ENCODE measurements at places on chromosomes 11 and 22.

- peak; percentile 95 for DNase-seq
Observed at GRCh38 chr22:19478901-19479354, at the start of gene UFD1. TSS of gene UFD1 (minus strand) at chr22:19479193. CDS start at chr22:19479085, 108 bp downstream.

DNA sequence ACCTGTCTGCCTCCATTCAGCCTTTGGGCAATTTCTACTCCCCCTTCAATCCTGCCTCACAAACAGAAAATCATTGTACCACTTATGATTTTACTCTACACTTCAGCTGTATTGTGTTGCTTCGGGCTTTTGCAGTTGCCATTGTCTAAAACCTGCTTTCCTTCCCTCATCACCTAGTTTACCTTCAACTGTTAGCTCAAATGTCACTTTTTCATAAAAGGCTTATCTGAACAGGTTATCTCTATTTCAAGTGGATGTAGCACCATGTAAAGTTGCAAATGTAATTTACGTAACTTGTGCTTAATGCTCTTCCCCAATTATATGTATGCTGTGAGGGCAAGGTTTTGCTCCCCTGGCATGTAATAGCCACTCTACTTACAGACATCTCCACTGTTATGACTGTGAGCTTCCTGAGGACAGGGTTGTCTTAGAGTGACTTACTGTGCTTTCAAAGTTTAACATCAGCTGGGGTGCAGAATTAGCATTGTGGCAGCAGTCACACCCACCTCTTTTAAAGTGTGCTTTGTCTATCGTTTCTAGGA, 5.4 kb downstream of the RPS25 start:
- DNase-seq, result no peak

- no peak for DNase-seq
Observed at GRCh38 chr11:103359216-103359615, 250.0 kb downstream of the DYNC2H1 start.

DNA sequence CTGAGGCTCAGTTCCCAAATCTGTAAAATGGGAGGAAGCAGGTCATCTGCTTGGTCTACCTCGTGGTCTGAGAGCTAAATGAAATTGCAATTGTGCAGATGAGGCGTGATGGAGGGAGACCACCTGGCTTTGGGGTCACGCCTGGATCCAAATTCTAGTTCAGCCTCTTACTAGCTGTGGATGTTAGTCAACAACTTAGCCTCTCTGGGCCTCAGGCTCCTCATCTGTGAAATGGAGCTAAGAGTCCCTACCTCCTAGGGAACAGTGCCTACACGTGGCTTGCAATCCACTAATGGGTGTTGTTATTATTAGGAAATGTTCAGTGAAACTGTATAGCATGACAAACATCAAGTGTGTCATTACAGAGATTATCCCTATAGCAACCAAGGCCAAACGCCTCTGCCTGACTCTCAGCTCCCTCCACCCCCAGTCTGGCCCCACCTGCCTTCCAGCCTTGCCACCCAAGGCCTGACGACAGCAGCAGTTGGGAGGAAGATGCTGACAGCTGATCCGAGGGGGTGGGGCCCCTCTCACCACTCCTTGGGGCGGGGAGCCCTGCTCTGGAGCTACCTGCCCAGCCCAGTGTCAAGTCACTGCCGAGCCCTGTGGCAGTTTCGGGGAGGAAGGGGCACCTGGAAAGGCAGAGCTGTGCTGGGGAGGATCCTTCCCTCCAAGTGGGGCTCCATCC, 1.7 kb upstream of the RHOD start:
- DNase-seq, result no peak

- DNase-seq, result no peak
Observed at GRCh38 chr11:121281698-121282097, 10.9 kb upstream of the SC5D start.

- DNase-seq, result no peak
Observed at GRCh38 chr11:129969920-129970319, 32.7 kb downstream of the PRDM10 start.

DNA sequence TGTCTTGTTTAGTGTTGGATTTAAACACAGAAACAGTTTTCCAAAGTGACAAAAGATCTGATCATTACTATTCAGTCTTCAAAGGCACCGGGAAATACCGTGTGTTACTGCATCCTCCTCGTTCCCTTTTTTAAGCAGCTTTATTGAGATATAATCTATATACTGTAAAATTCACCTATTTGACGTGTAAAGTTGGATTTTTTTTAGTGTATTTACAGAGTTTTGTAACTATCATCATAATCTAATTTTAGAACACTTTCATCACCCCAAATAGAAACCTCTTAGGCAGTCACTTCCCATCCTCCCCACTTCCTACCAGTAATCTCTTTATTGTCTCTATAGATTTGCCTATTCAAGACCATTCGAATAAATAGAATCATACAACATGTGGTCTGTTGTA, 1.4 kb downstream of the ANO5 start:
- DNase-seq, result no peak

- DNase-seq, result no peak
Observed at GRCh38 chr11:83523676-83524075, 237.5 kb upstream of the CCDC90B start.

- no peak for DNase-seq
Observed at GRCh38 chr11:109153836-109154235, 268.2 kb upstream of the C11orf87 start.

GRCh38 chr11:34343153-34343552, 14.7 kb downstream of the ABTB2 start:
- DNase-seq, result no peak

DNA sequence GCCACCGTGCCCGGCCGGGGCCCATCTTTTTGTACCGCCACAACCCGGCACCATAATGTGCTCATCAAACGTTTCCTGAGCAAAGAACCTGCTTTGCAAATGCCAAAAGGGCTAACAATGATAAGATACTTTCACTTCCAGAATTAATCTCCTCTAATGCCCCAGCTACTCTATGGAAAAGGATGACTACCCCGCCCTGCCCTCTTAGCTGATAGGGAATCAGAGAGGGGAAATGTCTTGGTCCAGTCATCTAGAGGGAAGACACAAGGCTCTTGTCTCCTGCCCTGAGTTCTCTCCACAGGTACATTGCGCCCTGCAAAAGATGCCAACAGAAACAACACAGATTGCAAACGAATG, 586 bp downstream of the TTLL1 start:
- no peak for DNase-seq

- no peak for DNase-seq
Observed at GRCh38 chr22:45918459-45919370, 58.2 kb downstream of the WNT7B start.

DNA sequence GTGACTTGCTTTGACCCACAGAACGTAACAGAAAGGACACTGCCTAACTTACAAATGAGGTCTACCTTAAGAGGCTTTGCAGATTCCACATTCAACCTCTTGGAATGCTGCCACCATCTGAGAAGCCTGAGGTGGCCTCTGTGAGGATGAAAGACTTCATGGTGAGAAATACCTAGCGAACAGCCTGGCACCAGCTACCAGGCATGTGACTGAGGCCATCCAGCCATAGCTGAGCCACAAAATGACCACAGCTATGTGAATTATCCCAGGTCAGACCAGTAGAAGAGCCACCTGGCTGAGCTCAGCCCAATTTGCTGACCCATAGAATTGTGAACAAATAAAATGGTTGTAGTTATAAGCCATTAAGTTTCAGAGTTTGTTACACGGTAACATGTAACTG, 37.5 kb downstream of the PPARA start:
- no peak for DNase-seq

DNA sequence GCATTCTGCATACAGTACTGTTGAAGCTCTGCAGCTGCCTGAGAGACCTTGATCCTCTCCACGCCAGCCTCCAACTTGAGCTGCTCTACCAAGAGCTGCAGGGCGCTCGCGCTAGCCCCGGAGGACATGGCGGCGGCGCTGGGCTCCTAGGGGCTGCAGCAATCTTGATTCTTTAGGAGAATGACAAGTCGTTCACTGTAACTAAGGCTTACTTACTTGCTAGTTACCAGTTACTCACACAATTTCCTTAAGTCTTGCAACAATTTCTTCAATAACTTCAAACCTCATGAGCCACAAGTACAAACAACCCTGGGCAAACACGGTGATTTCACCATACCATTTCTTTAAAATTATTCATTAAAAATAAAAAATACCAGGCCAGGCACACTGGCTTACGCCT, 21.9 kb downstream of the SBF2 start:
- no peak for DNase-seq

DNA sequence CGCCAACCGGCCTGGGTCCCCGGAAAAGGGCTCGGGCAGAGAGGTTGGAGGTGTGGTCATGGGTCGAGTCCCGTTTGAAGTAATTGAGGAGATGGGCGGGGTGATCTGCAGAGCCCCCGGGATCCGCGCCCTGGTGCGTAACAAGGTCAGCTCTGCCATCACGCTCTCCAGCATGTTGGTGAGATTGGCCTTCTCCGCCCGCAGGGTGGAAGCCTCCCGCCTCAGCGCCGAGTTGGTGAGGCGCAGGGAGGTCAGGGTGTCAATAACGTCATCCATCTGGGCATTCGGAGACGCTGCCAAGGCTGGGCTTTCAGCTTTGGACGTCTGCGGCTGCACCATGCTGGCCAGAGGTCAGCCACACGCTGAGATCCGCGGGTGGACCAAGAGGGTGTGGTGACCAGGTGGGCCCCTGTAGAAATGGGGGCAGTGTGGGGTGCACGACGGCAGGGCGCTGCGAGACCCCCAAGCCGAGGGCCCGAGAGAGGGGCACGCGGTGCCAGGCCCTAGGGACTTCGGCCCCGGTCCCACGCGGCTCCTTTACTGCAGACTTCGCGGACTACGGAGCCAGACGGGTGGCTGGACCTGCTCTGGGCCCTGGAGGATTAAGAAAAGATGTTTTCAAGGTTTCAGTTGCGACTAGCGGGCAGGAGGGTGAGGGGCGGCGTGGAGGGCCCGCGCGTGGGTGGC, 672 bp downstream of the RTL6 start:
- peak; percentile 40 for DNase-seq

GRCh38 chr22:30455075-30455840, 16.6 kb downstream of the SEC14L3 start:
- DNase-seq, result no peak

GRCh38 chr11:37995886-37996285, 1397.8 kb upstream of the RAG2 start:
- no peak for DNase-seq

DNA sequence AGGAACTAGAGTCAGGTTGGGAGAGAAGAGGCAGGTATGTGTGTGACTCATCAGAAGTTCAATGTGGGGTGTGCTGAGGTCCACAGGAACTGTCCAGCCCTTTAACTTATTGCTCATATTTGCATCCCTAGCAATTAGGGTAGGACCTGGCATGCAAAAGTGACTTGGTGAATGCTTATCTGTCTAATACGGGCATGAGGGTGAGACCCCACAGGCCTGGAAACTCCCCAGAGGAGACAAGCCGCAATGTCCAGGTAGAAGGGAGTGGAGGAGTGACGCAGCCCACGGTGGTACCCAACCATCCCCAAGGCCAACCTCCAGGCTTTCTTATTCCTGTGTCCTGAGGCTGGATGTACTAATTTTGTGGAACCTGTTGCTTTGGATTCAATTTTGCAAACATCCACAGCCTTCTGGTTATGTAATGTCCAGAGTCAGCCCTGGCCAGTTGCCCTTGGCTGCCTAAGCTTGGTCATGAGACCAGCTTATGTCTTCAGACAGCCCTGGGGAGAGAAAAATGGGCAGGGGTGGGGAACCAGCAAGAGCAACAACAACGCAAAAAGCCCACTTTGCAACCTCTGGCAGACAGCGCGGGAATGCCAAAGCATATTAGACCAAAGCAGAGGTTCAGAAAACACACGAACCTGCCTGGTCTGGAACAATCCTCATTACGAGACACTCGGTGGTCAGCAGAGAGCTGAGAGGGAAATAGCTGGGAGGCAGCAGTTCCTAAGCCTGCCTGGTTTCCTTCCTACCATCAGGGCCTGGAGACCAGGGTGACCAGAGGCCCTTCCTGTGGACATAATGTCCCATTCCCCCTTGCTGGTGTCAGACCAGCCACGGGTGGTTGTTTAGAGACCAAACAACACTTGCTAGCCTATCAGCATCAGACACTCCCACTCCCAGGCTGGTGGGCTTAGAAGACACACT, 49.3 kb downstream of the TIMP3 start:
- no peak for DNase-seq

DNA sequence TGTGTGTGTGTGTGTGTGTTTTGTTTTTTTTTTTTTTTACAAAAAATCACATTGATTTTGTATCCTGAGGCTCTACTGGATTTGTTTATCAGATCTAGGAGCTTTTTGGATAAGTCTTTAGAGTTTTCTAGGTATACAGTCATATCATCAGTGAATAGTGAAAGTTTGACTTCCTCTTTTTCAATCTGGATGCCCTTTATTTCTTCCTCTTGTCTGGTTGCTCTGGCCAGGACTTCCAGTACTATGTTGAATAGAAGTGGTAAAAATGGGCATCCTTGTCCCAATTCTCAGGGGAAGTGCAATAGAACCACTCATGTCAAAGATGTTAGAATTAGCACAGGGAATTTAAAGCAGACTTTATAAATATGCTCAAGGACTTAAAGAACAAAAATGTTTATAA, 32.6 kb upstream of the PRDM11 start:
- no peak for DNase-seq
